ENCODE measurements at places on chromosomes 7 and 10.

GRCh38 chr10:84200537-84201243 lies 6.4 kb downstream of the CDHR1 start:
- no peak for DNase-seq

GRCh38 chr10:7988989-7989388 lies 65.5 kb upstream of the GATA3 start:
- no peak for DNase-seq

GRCh38 chr7:20358762-20359282 lies 28.1 kb downstream of the ITGB8 start:
- no peak for DNase-seq

DNA sequence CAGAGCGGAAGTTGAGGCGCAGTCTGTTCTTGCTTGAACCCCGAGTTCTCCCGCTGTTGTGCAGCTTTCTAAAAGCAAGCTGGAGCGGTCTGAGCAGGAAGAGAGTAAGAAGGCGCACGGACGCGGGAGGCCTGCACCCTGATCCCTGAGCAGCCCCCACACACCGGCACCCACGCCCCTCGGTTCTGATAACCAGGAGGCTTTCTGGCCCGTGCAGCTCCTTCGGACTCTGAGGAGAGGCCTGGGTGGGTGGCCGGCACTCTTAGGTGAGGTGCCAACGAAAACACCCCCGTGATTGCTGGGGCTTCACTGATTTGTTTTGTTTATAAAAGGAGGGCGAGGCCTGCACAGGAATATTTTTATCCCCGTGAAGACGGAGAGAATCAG lies 28.9 kb downstream of the AMZ1 start:
- no peak for DNase-seq

GRCh38 chr7:129796186-129796775 lies 156.5 kb downstream of the UBE2H start:
- DNase-seq: no peak

DNA sequence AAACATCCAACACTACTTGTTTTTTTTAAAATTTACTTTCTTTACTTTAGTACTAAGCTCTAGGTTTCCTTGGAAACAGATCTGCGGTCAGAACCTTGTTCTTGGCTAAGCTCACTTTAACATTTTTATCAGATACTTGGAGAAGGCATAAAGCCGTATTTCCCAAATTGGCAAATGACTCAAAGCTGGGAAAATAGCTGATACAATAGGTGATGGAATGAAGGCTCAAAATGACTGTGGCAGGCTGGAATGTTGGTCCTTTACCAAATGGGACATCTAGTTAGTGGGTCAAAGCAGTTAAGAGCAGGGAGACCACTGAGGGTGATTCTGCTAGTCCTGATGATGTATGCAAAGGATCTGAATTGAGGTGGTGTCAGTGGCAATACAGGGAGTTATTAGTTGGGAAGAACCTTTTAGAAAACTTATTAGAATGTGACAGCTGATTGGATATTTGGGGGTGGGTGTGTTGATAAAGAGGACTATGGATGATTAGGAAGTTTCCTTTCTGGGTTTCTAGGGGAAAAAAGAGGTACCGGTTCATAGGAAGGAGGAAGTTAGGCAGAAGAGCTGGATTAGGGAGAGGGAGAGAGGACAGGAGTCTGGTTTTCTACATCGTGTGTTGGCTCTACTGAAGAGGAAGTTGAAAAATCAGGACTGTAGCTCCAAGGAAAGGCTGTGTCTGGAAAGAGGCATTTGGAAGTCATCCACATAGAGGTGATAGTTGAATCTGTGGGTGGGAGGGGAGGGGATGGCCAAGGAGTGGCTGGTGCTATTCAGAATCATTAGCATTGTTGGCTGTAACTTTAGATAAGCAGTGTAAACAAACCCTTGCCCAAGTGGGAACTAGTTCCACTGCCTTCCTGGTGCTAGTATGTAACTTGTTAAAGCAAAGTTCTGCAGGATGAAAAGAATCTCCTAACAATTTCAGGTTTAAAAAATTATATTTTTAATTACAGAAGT lies 13.1 kb downstream of the PLCE1 start:
- no peak for DNase-seq

DNA sequence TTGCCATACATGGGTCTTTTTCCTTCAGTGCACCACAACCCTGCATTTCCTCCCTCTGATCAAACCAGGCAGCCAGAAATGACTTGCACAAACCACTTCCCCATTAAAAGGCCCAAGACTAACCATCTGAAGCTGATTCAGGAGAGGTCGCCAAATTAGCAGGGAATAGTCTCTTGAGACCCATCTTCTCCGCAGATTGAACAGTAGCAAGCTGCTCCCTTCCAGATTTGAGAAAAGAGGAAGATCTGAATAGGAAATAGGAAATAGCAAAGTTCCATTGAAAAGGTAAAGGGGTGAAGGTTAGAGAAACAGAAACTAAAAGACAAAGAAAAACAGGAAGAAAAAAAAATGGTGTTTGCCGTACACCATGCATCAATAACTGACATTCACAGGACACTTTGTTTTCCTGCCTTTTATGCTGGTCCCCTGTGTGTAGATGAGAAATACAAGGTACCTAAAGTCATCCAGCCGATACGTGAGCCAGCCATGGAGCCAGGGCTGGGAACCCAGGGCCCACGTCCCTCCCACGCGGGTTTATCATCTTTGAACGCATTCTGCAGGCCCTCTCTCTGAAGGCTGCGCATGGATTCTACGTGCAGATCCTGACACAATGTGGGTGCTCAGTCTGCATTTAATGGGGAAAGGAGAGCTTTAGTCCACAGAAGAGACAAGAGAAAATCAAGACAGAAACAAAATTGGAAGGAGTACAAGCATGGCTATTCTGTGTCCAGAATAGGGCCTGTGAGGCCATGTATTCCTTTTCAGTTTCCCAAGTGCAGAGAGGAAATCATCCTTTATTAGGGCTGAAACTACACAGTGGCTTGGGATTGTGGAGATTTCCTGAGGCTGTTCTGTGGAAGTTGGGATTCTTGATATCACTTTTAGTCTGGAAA lies 268.4 kb upstream of the NPVF start:
- DNase-seq: no peak

GRCh38 chr10:78715435-78715834 lies 353.3 kb upstream of the ZMIZ1 start:
- no peak for DNase-seq

- no peak for DNase-seq
Observed at GRCh38 chr7:53993224-53993623, 549.0 kb upstream of the VSTM2A start.

DNA sequence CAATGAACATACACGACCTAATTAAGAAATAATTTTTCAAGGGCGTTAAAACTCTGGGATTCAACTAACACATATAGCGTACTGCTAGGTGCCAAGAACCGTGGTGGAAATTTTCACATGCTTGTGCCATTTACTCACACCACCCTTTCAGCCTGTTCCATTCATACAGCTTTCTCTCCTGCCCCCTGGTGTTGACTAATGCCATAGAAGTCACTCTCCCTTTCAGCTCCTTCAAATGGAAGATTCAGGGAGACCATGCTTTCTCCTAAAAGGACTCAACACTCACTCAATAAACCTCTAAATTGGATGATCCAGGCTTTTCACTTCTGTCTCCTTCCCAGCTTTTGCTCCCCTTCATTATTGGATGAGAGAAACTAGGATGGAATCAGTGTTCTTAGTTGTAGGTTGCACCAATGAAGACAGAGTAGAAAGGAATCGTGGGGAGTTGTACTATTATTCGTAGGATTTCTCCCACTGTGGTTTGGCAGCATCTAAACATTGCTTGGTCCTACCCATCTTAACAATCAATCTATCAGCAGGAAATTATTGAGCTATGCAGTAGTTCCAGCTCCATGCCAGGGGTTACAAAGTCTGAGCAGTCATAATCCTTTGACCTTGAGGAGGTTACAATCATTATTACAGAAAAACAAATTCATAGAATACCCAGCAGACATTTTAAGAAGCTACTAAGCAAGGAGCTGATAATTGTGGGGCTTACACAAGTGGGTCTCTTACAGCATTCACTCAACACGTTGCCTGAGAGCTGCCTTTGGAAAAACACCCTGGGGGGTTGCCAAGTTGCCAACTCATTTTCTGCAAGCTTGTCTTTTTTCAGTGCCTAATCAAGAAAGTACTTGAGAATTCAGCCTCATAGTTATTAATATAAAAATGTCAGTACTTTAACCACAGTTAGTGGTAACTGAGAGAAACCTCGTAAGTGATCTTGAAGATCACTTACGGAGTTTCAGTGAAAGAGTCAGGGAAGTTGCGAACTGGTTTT lies 2.8 kb upstream of the PPP1R3C start:
- DNase-seq: peak; percentile 7

GRCh38 chr10:17516376-17516775 lies 62.0 kb upstream of the ST8SIA6 start:
- no peak for DNase-seq

DNA sequence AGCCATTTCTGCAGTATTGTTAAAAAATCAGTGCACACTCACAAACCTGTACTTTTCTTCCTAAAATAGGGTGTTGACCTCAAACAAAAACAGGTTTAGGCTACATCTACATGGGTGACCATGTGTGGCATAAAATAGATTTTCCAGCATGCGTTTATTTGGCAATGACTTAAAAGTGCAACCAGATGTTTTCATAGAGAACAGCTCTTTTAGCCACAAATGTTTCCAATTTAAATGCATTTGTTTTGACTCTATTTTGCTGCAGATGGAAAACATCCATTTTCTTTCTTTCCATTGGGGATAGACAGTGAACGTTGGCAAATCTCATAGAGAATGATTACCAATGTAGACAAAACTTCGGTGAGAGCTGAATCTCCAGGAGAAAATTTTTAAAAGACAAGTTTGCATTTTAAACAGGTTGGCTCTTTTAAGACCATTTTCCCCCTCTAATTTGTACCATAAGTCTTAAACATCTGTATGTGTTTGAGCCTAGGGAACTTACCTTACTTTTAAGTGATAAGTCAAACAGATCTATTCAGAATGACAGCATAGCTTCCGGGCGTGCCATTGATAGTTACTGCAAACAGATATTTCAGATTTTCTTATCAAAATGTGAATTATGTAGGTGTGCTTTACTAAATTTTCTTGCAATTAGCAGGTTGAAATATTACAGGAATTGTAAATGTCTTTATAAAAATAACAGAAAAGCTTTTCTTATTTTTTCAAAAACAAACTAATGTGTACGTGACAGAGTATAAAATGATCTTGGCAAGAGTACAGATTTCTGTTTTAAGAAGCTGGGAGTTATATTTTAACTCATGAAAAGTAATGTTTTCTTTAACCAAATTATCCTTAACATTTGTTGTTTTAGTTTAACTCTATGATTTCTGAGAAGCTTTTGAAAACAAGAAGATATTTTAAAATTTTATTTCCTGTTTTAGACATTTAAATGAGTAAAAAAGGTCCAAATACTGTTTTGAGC lies 144.9 kb downstream of the HGF start:
- no peak for DNase-seq
